Type B pancreatic cell (in vitro differentiated cells): ENCODE measurements at places on chromosomes 3 and 15.

DNA sequence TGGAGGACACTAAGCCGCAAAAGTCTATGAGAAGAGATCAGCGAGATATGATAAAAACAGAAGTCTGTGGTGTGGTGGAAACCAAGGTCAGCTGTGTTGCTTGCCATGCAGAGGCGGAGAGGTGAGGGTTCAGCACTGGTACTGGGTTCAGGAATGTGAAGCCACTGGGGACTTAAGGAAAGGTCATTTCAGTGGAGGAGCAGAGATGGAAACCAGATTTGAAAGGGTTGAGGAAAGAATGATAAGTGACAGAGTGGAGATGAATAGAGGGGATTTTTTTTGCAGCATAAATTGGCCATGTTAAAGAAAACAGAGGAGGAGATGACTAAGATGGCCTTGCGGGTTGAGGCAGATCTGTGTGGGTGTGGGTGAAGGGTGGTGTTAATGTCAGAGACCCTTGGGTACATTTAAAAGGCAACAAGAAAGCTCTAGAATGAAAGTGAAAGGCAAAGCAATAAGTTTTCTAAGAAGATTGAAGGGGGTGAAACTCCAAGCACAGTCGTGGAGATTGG is 265.5 kb downstream of the ADAMTSL3 start:
- H3K4me3 ChIP-seq: no peak overlapping the region
- H3K27ac ChIP-seq: no peak overlapping the region
- peaks cover 4% of the 10 kb centered on the region for H3K27me3 ChIP-seq
- peaks cover 3% of the 10 kb centered on the region for H3K4me1 ChIP-seq
- no peak for DNase-seq
- no peaks in the 10 kb centered on the region for H3K36me3 ChIP-seq

DNA sequence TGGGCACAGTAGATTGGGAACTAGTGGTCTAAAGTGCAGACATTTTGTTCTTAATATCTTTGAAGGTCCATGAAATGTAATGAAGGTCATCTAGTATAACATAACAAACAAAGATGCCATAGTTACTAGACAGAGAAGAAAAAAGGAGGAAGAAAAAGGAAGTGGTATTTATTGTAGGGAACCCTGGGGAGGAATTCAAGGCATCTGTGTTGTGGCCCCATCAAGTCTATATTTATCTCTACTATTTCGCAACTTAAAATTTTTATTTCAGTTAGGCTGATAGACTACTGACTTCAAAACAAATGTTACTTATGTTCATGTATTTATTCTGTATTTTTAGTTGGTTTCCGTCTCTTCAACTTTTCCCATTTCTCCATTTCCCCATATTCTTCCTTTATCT is 48.9 kb upstream of the ZDHHC23 start:
- no peaks in the 10 kb centered on the region for H3K27me3 ChIP-seq
- H3K27ac ChIP-seq: peak overlapping the region; percentile 54
- H3K4me3 ChIP-seq: peak overlapping the region; percentile 80
- no peaks in the 10 kb centered on the region for H3K4me1 ChIP-seq
- H3K36me3 ChIP-seq: no peaks in the 10 kb centered on the region
- DNase-seq: no peak

- no peak overlapping the region for H3K4me3 ChIP-seq
- H3K27me3 ChIP-seq: no peaks in the 10 kb centered on the region
- no peak for DNase-seq
- peaks cover 15% of the 10 kb centered on the region for H3K36me3 ChIP-seq
- H3K4me1 ChIP-seq: no peaks in the 10 kb centered on the region
These were observed 35.7 kb upstream of the GRAMD1C start for GRCh38 chr3:113802795-113803455.

DNA sequence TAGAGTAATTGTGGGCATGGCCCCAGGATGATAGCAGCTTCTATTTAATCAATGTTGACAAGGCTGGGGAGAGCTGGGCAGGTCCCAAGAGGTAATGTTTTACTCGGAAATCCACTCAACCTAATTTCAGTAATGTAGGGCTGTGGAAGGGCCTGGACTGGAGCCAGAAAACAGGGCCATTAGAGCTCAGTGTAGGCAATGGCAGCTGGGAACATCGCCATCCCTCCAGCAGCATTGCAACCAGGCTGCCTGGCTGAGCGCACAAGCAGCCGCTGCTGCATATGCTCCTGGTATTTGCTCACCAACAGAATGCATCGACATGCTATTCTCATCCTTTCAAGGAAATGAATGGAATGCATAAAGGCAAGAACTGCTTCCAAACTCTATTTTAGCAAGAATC is 90.0 kb downstream of the GAP43 start:
- no peaks in the 10 kb centered on the region for H3K27me3 ChIP-seq
- H3K4me3 ChIP-seq: no peak overlapping the region
- no peak overlapping the region for H3K27ac ChIP-seq

- H3K36me3 ChIP-seq: no peaks in the 10 kb centered on the region
- peaks cover 7% of the 10 kb centered on the region for H3K27me3 ChIP-seq
- H3K4me3 ChIP-seq: no peak overlapping the region
- no peak for DNase-seq
These were observed 133.4 kb upstream of the ROPN1 start for GRCh38 chr3:124125315-124125714.

DNA sequence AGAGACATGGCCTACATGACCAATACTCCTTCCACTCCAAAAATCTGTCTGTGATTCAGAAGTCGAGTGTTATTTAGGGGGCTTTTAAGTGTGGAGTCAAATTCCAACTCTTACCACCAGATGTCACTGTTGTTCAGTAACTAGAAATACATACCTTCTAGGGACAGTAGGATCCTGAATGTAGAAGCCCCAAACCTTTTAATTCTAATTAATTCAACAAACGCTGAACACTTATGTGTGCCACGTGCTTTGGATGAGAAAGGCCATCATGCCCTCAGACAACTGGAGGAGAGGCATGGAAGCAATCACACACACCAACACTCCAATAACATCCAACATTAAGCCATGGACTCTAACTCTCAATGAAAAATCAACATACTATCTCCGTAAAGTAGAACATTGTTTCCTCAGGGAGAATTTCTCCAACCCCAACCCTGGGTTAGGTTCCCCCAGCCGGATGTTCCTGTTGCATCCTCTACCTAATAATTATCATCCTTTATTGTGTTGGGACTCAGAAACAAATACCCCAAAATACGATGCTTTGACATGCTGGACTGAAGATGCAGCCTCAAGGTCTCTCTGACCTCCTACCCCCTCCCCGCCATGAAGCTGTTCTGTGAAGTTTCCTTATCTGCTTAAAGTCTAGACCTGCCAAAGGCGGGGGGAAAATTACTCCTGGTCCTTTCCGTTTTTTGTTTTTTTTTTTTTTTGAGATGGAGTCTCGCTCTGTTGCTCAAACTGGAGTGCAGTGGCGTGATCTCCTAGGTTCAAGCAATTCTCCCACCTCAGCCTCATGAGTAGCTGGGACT is 8.0 kb upstream of the CCDC13 start:
- no peak overlapping the region for H3K4me3 ChIP-seq
- DNase-seq: no peak
- H3K27me3 ChIP-seq: no peaks in the 10 kb centered on the region
- peaks cover 6% of the 10 kb centered on the region for H3K4me1 ChIP-seq
- H3K27ac ChIP-seq: peak overlapping the region; percentile 55
- peaks cover 26% of the 10 kb centered on the region for H3K36me3 ChIP-seq

- no peak for DNase-seq
- H3K4me3 ChIP-seq: no peak overlapping the region
- no peak overlapping the region for H3K27ac ChIP-seq
- H3K4me1 ChIP-seq: peaks cover 24% of the 10 kb centered on the region
- peaks cover 8% of the 10 kb centered on the region for H3K27me3 ChIP-seq
These were observed 14.5 kb upstream of the ISLR start for GRCh38 chr15:74158855-74159650.

DNA sequence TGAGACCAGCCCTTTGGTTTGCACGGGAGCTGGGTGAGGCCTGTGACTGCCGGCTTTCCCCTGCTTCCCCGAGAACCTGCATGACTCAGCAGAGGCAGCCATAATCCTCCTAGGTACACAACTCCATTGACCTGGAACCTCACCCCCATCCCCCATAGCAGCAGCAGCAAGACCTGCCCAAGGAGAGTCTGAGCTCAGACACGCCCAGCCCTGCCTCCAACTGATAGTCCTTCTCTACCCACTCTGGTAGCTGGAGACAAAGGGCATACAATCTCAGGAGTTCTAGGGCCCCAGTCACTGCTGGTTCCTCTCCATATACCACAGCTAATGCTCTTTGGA is 141.0 kb upstream of the ARHGEF26 start:
- DNase-seq: no peak
- H3K27ac ChIP-seq: no peak overlapping the region
- no peak overlapping the region for H3K4me3 ChIP-seq
- H3K36me3 ChIP-seq: no peaks in the 10 kb centered on the region
- H3K4me1 ChIP-seq: peaks cover 6% of the 10 kb centered on the region

- peak overlapping the region; percentile 46 for H3K27ac ChIP-seq
- no peak overlapping the region for H3K4me3 ChIP-seq
- no peaks in the 10 kb centered on the region for H3K27me3 ChIP-seq
- no peak for DNase-seq
- H3K4me1 ChIP-seq: peaks cover 23% of the 10 kb centered on the region
These were observed 18.1 kb upstream of the SLC22A13 start for GRCh38 chr3:38247366-38248035.

DNA sequence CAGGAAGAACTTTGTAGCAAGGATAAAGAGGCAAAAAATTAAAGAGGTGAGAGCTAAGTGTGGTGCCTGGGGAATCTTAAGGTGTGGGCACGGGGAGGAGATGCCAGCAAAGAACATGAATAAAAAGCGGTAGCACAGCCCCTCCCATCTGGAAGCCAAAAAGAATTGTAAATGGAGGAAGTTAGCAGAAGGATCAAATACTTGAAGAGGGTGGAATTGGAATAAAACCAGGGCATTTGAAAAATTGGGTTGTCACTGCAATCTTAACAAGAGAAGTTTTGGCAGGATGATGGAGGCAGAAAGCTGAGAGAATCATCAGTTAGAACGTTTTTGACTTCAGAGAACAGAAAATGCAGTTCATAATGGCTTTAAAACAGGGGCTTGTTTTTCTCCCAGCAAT is 2.4 kb downstream of the CCR2 start:
- H3K27ac ChIP-seq: no peak overlapping the region
- DNase-seq: no peak
- H3K36me3 ChIP-seq: no peaks in the 10 kb centered on the region
- peaks cover 73% of the 10 kb centered on the region for H3K27me3 ChIP-seq
- no peaks in the 10 kb centered on the region for H3K4me1 ChIP-seq

GRCh38 chr15:66236806-66237375 is 16.7 kb downstream of the MEGF11 start:
- no peak overlapping the region for H3K4me3 ChIP-seq
- no peaks in the 10 kb centered on the region for H3K36me3 ChIP-seq
- peaks cover 37% of the 10 kb centered on the region for H3K27me3 ChIP-seq
- no peak overlapping the region for H3K27ac ChIP-seq

DNA sequence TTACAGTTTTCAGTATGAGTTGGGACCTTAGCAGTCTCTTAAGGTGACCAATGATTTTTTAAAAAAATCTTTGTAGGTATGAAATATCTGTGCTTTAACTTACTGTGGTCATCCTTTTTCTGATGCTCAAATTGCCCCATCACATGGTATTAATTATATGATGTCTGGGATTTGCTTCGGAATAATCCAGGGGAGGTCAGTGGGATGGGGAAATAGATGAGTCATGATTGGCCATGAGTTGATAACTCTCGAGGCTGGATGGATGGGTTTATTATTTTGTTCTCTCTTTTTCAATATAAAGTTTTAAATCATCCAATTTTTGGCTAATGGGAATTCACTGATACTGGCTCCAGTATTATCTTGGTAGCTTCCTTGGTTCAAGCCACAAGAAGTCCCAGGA is 370.3 kb upstream of the TPM1 start:
- H3K27me3 ChIP-seq: no peaks in the 10 kb centered on the region
- no peak overlapping the region for H3K4me3 ChIP-seq
- H3K36me3 ChIP-seq: peaks cover 45% of the 10 kb centered on the region
- no peak for DNase-seq
- peaks cover 14% of the 10 kb centered on the region for H3K4me1 ChIP-seq

- H3K27me3 ChIP-seq: no peaks in the 10 kb centered on the region
- no peak overlapping the region for H3K27ac ChIP-seq
- DNase-seq: no peak
- peak overlapping the region; percentile 31 for H3K4me3 ChIP-seq
These were observed 147.8 kb upstream of the MCTP2 start for GRCh38 chr15:94083467-94084052.

DNA sequence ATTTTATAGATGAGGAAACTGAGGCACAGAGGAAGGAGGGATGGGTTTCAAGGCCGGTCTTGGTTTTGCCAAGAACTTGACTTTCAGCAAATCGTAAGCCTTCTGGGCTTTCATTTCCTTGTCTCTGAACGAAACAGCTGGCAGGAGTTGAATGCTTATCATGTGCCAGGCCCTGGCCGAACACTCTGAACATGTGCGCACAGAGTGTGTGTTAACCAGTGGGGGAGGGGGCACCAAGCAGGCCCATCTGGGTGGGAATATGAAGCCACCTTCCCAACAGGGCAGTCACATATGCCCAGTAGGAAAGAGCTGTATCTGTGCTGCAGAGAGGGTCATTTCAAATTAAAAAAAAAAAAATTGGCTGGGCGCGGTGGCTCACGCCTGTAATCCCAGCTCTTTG is 29.3 kb downstream of the ZNF710 start:
- H3K36me3 ChIP-seq: peaks cover 4% of the 10 kb centered on the region
- DNase-seq: no peak
- no peak overlapping the region for H3K4me3 ChIP-seq
- no peaks in the 10 kb centered on the region for H3K27me3 ChIP-seq
- peaks cover 26% of the 10 kb centered on the region for H3K4me1 ChIP-seq

DNA sequence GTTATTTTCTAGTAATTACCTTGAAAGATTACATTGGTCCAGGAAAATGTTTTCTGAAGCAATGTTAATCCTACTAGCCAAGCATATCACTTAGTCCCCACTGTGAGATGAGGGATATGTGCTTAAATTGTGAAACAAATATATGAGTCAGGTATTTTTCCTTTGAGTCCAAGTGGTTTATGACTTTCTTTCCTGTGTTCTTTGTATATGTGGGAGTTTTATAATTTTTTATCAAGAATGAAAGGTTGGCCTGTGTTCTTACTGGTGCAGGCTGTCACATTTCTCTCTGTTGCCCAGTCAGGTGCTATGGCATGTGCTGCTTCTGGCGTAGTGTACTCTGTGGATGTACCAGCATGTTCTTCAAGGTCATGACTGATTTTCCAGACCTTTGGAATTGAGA is 147.4 kb downstream of the CMSS1 start:
- H3K27me3 ChIP-seq: no peaks in the 10 kb centered on the region
- DNase-seq: no peak
- H3K4me3 ChIP-seq: no peak overlapping the region
- H3K4me1 ChIP-seq: peaks cover 22% of the 10 kb centered on the region

DNA sequence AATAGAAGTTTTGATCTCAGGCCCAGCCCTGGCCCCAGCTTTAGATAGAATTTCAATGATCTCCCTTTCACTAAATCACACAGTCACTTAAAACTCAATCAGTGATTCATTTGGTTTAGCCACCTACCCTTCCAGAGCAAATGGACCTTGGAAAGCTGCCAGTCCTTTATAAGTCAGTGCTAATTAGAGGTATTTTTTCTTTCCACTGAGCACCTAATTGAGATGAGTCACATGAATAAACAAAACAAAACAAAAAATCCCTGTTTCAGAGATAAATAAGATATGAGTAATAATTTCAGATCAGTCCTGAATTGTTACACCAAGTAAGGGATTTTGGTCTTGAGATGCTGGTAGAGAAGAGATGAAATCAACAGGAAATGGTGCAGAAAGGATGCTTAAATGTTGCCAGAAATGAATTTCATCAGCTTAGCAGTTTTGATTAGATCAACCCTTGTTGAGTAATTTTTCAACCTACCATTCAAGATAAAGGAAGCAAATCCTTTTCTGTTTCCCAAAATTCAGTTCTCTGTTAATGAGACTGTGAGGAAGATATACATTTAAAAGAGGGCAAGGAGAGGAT is 352.0 kb upstream of the COL8A1 start:
- H3K36me3 ChIP-seq: peaks cover 3% of the 10 kb centered on the region
- no peak overlapping the region for H3K4me3 ChIP-seq
- DNase-seq: no peak
- no peaks in the 10 kb centered on the region for H3K27me3 ChIP-seq
- H3K4me1 ChIP-seq: no peaks in the 10 kb centered on the region
- H3K27ac ChIP-seq: no peak overlapping the region
